ENCODE measurements at places on chromosomes 5 and 9.
A peak's percentile ranks its signal among the peaks of the same experiment; 100 is the strongest.

DNA sequence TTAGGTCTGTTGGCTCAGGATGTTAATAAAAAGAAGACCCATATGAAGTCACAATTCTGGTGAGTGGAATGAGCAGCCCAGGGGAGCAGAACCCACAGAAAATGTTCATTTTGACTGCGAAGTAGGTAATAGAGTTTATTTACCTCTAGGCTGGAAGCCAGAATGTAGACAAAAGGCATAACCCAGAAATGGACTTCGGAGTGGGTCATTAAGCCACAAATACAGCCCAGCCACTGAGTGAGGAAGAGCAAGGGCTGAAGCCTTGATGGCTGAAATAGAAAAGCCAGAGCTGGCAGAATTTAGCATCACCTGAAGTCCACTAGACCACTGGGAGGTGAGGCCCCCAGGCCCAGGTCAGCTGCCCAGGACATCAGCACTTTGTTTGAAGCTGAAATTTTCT lies 168.0 kb downstream of the NXNL2 start:
- no peak for DNase-seq

GRCh38 chr5:58545912-58546311 lies 37.0 kb upstream of the RAB3C start:
- no peak for DNase-seq

DNA sequence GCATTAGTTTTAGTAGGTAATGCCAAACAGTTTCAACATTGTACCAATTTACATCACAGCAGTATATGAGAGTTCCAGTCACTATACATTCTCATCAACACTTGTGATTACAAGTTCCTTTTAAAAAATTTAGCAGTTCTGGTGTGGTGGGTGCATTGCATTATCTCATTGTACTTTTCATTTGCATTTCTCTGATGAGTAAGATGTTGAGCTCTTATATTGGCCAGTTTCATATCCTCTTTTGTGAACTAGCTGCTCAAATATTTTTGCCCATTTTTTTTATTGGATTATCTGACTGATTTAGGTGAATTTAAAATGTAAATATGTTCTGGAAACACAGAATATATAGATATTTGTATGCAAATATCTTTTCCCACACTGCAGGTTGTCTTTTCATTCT lies 160.9 kb upstream of the NR3C1 start:
- no peak for DNase-seq

DNA sequence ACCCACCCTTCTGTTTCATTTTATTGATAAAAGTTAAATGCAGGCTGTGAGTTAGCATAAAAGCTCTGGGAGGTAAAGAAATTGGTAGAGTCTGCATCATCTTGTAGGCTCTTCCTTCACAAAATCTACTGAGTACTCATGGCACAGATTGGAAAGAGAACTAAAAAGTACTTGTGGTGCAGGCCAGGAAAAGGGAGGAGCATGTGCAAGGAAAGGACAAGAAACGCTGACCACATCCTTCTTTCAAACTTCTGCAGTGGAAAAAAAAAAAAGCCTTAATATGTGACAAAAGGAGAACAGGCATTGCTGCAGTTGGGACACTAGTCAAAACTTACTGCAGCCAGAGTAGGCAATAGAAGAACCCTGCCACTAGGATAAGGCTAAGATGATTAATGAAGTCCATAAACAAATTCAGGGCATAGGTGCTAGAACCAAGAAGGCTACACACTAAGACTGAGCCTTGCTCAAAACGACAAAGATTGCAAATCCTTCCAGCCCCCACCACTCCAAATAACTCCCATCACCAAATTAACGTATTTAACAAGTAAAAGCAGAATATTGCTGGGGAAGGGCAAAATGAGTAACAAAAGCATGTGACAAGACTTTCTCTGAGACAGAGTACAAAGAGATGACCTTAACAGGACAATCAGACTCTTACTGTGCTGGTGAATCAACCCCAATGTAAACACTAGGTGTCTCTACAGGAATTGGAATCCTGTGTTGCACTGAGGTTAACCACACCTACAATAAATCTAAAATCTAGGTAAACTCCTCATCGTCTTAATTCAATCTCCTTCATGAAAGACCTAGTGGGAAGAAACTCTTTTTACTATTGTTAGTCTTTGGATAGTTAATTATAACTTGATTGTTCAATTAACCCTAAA lies 1024.8 kb downstream of the TLE1 start:
- no peak for DNase-seq

DNA sequence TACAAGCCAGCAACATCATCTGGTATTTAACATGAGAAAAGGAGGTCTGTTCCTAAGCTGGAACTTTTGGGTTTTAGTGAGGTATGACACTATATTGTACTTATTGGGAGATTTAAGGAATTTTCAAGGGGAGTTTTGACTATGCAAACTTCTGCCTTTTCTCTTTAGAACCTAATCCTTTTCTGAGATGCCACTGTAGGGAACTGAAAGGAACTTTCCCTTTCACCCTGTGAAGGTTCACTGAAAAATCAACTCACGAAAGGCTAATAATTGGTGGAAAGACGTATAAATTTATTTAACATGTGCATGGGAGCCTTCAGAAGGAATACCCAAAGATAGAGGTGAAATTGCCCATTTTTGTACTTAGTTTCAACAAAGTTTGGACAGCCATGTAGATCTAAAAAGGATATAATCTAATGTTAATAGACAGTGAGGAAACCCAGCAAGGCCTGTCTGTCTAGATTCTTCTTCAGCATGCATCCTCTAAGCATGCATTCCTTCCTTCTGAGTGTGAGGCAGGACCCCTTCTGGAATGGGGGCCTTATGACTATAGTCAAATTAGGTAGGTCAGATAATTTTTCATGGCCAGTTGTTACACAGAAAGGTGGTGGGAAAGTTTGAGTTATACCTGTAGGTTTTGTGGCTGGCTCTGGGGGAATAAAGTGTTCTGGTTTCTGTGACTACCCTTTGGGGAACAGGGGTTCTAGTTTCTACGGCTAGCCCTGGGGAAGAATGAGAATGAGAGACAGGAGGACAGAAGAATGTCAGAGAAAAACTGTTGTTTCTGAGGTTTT lies 200.3 kb downstream of the C9orf152 start:
- DNase-seq, result no peak

DNA sequence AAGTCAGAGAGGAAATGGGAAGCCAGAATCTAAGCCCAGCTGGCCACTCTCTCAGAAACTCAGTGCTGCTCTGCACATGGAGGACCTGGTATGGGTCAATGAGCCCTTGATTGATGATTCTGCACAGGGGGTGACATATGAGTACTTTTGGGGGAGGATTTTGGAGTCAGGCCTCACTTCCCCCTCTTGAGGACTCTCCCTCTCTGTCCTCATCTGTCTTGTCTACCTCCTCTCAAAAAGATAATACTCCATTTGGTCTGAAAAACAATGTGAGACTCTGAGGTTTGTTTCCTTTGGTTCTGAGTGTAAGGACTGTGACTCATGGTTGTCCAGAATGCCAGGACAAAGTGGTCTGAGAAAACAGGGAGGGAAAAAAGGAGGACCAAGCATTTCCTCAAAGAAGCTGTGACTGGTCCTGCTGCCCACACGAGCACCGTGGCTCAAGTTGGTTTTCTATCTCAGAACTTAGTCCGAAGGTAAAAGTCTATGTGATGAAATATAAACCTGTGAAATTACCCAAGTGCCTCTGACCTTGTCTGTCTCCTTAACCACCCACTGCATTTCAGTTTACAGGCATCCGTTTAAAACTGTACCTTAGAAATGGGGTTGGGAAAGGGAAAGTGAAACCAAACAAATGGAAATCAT lies 11.1 kb downstream of the TTC39B start:
- DNase-seq, result peak; percentile 70

DNA sequence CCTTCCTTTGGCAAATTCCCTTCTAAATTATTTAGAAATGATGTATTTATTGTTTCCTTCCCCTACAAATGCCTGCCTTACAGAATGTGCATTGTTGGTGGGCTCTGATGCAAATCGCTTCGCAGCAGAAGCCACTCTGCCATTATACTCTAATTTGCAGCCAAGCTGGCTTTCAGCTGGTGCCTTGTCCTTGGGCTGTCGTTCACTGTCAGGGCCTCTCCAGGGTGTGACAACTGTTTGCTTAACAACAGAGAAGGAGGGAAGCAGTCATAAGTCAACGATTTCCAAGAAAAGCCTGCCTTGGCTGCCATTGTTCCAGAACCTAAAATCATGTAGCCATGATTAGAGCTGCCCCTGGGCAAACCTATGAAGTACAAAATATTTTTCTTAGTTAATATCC lies 260.1 kb upstream of the RGMB start:
- DNase-seq, result no peak

GRCh38 chr5:87242242-87242641 lies 25.4 kb upstream of the RASA1 start:
- DNase-seq, result no peak

GRCh38 chr5:74028406-74028805 lies 402.4 kb downstream of the ARHGEF28 start:
- no peak for DNase-seq

- DNase-seq, result no peak
These were observed 25.4 kb downstream of the MEGF10 start for GRCh38 chr5:127316011-127316410.

- peak; percentile 44 for DNase-seq
These were observed 2.7 kb downstream of the LARP1 start for GRCh38 chr5:154757814-154758406.

GRCh38 chr9:120612218-120612617 lies 32.3 kb upstream of the CDK5RAP2 start:
- no peak for DNase-seq

DNA sequence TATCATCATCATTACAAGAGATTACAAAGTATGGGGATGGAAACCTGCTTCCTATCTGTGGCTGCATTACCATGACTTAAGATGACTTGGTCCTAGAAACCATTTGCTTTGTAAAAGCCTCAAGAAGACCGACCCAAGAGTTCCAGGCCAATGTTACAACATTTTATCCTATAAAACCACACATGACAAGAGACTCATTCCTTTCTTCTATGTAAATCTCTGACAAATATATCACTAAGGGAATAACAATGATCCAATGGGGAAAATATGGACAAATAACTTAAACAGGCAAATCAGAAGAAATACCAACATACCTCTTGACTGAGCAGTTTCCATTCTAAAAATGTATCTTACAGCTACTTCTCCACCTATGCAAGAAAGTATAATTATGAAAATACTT lies 44.3 kb upstream of the VPS13A start:
- no peak for DNase-seq

DNA sequence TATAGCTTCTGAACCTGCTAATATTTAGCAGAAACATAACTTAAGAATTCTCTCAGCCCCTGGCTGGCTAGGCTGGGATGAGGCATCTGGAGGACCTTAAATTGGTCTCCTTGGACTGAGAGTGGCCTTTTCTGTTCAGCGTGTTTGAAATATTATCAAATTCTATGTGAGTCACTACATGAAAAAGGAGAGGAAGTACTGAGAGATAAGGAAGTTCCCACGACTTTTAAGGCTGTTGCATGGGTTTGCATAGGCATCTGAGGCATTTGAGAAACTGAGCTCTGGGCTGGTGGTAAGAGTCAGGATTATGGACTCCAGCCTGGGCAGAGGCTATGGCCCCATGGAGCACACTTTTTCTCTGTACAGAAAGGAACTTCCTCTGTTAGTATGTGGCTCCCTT lies 816.2 kb upstream of the GRAMD2B start:
- no peak for DNase-seq

DNA sequence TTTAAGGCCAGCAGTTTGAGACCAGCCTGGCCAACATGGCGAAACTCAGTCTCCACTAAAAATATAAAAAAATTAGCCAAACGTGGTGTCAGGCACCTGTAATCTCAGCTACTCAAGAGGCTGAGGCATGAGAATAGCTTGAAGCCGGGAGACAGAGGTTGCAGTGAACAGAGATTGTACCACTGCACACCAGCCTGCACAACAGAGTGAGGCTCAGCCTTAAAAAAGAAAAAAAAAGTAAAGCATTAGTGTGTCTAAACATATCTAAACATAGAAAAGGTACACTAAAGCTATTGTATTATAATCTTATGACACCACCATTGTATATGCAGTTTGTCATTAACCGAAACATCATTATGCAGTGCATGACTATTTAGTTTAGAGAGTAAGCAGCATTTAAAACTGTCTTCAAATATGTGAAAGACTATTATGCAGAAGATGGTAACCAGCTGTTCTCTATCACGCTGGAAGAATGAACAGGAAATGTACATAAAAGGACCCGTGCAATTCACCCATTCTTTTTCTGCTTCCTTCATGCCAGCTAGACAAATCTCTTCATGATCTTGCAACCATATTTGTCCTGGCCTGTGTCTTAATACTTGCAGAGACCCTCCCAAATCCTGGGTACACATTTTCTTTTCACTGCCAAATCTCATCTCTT lies 58.6 kb downstream of the ITGA1 start:
- DNase-seq, result no peak

DNA sequence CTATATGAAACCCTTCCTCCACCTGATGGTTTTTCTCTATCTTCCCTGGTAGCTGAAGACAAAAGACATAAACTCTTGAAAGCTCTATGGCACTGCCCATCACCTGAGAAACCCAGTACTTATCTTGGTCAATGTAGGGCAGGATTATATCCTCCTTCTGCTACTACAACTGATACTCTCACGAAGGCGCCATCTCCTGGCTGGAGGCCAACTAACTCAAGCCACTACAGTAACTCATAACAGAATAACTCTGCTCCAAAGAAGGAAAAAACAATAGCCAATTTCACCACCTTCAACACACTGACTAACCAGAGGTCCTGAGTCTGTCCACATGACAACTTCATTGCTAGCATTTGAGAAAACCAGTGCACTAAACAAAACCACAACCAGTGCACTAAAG lies 409.2 kb downstream of the CETN3 start:
- DNase-seq, result no peak

DNA sequence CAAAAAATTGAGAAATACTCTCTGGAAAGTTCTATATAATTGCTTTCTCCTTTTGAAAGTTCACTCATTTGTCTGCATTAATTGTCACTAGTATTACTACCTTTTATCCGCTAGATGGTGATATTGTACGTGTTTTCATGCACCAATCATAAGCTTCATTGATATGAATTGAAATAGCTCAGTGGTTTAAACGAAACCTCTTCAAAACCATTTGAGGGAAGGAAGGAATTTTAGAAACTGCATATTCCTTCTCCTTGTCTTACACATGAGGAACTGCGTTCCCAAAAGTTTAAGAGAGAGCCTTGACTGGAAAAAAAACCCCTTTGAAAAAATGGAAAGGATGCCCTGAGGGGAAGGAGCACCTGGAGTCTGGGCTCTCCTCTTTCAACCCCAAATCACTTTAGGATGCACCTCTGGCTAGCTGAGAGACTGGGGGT lies 98.6 kb downstream of the YTHDC2 start:
- DNase-seq, result peak; percentile 44

DNA sequence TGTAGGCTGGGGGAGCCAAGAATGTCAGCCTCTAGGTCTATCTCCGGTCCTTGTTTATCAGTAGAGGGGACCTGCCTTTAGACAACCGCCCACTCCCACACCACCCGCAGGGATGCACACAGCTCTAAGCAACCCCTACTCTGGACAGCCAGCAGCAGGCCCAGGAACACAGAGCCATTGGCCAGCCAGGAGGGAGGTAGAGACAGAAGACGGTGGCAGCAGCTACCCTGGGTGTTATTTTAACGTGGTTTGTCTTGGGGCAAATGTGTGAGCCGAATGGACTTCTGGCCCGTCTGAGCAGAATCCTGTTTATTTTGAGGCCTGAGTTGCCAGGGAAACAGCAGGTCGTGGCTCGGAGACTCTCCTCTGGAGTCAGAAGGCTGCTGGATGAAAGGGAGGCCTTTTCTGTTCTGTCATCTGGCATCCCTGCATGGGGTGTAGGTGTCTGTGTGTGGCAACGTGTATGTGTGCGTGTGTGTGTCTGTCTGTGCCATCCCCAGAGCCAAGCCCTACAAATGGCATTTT lies 382 bp upstream of the FGF1 start:
- no peak for DNase-seq

Data from CD4-positive, alpha-beta T cell treated with Interleukin-12 subunit alpha and Interleukin-12 subunit beta, for 1 hour (primary cell).